ENCODE measurements at places on chromosomes 2 and 18.

- no peak for DNase-seq
Observed at GRCh38 chr2:109475531-109476210, 138.1 kb downstream of the SEPTIN10 start.

GRCh38 chr2:225270053-225270452 is 129.5 kb upstream of the NYAP2 start:
- DNase-seq: no peak

- DNase-seq: no peak
Observed at GRCh38 chr18:54775686-54776085, 52.6 kb upstream of the RAB27B start.

DNA sequence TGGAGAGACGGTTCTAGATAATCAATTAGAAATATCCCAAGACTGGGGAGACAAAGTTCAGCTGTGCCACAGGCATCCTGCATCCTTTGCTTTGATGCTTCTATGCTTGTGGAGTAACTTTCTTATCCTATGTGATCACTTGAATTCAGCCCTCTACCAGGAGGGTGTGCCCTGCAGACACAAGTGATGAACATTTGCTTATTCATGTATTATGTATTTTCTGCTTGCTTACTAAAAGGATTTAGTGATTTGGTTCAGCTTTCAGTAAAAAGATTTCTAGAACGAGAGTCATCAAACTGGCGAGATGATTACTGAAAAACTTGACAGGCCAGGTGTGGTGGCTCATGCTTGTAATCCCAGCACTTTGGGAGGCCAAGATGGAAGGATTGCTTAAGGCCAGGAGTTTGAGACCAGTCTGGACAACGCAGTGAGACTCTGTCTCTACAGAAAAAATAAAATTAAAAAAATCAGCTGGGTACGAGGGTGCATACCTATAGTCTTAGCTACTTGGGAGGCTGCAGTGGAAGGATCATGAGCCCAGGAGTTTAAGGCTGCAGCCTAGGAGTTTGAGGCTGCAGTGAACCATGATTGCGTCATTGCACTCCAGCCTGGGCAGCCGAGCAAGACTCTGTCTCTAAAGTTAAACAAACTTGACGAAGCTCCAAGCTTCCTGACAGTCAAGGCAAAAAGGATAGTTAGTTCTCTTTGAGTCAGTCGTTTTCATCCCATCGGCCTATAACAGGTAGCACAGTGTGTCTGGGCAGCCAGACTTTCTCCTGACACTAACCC is 13.3 kb downstream of the HK2 start:
- no peak for DNase-seq

- no peak for DNase-seq
Observed at GRCh38 chr18:8124232-8125146, 484.7 kb upstream of the RAB12 start.

All from activated CD8-positive, alpha-beta memory T cell treated with anti-CD3 and anti-CD28 coated beads for 1 hour (primary cell).